Ascending aorta (tissue), 2 donors: ENCODE measurements at places on chromosomes 16 and 17. TPM values are rescaled to one million over a fixed set of nuclear protein-coding genes. Genes with fewer than 3 reads are reported as not detected.
A peak's percentile ranks its signal among the peaks of the same experiment; 100 is the strongest.

The PRAC2 gene
- total RNA-seq, result not detected

The CETP gene
- total RNA-seq, result not detected

The KRTAP4-4 gene
- not detected for total RNA-seq

The LITAFD gene
- not detected for total RNA-seq

The ANKRD40CL gene
- not detected for total RNA-seq

The TP53TG3F gene
- not detected for total RNA-seq

The OR1F1 gene
- not detected for total RNA-seq

The ITGAL gene
- total RNA-seq, result 0.11 TPM

DNA sequence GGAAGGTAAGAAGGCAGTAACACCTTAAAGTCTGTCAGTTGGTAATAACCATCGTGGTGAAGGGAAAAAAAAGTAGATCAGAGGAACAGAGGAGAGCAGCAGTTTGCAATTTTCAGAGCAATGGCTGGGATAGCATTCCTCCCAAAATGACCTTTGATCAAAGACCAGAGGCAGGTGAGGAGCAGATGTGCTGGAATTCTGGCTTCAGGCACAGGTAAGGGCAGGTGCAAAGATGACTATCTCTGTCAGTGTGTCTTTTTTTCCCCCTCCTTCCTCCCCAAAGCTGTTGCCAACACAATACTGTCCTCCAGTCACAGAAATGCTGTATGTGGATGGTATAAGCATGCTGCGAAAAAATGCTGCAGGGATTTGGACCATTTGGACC is 166.7 kb downstream of the XYLT1 start:
- peaks cover 4% of the 10 kb centered on the region for H3K4me1 ChIP-seq
- no peaks in the 10 kb centered on the region for H3K27me3 ChIP-seq
- DNase-seq, result no peak
- H3K36me3 ChIP-seq, result no peaks in the 10 kb centered on the region

DNA sequence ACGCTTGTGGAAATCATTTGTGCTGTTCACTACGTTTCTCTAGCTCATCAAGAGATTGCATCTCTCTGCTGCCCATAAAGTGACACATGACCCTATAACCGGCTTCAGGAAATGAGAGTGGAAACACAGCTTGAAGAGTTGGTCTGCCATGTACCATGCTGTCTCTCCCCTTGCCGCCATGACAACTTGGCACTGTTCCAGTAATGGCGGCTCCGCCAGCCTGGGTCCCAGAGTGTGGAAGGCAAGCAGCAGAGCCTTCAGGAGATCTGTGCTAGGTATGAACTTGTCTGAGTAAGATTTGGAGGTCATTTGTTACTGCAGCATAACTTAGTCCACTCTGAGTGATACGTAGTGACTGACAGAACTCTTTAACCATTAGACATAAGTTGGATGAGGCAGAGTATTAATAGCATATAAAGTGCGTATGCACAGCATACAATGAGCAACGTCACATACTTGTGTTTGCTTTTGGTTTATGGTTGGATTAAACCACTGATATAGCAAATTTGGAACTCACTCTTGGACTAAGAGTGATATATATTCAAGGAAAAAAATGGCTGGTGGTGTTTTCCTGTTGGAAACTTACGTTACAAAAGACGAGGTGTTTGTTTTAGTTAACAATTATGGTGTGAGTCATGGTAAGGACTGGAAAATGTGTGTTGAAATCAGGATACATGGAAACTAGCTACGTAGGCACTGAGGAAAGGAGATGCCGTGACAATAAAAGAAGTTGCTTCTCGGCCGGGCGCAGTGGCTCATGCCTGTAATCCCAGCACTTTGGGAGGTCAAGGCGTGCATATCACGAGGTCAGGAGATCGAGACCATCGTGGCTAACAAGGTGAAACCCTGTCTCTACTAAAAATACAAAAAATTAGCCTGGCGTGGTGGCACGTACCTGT is 24.4 kb upstream of the PMP22 start:
- H3K36me3 ChIP-seq, result no peaks in the 10 kb centered on the region
- H3K4me1 ChIP-seq, result no peaks in the 10 kb centered on the region
- no peak overlapping the region for H3K4me3 ChIP-seq
- no peak for DNase-seq
- no peaks in the 10 kb centered on the region for H3K27me3 ChIP-seq
- no peak overlapping the region for H3K27ac ChIP-seq

DNA sequence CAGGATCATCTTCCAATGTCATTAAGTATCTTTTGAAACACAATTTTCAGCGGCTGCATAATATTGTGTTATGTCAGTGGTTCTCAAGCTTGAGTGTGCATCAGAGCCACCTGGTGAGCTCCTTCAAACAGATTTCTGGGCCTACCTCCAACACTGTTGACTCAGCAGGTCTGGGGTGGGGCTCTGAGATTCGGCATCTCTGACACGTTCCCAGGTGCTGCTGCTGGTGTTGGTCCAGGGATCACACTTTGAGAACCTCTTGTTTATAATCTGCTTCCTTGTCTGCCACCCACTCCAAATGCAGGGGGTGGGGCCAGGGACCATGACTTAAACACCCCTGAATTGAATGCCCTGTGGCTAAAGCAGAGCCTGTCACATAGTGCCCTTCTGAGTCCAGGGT is 73.8 kb upstream of the HNF1B start:
- DNase-seq, result no peak
- H3K36me3 ChIP-seq, result no peaks in the 10 kb centered on the region
- no peak overlapping the region for H3K27ac ChIP-seq
- no peaks in the 10 kb centered on the region for H3K27me3 ChIP-seq
- no peak overlapping the region for H3K4me3 ChIP-seq
- no peaks in the 10 kb centered on the region for H3K4me1 ChIP-seq

- H3K36me3 ChIP-seq, result no peaks in the 10 kb centered on the region
- no peaks in the 10 kb centered on the region for H3K4me1 ChIP-seq
- H3K27ac ChIP-seq, result no peak overlapping the region
- no peak overlapping the region for H3K4me3 ChIP-seq
- no peaks in the 10 kb centered on the region for H3K27me3 ChIP-seq
Observed at GRCh38 chr16:55443434-55444346, 35.3 kb upstream of the MMP2 start.

DNA sequence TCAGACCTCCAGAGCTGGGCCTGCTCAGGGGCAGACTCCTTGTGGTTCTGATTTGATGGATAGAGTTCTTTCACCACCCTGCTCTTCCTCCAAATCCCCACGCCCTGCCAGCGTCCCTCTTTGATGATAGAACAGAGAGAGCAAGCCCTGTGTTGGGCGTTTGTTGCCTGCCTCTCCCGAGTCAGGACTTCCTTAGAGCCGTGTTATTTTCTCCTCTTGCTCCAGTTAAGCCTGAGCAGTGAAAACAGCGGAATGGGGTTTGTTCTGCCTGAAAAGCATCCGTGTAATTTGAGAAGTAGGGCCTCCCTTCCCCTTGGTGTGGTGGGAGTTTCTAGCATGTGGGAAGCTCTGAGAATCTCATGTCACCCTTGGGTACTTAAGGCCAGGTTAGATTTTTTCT is 22.1 kb downstream of the TMEM94 start:
- H3K36me3 ChIP-seq, result peaks cover under 1% of the 10 kb centered on the region
- no peak overlapping the region for H3K4me3 ChIP-seq
- H3K27me3 ChIP-seq, result no peaks in the 10 kb centered on the region

DNA sequence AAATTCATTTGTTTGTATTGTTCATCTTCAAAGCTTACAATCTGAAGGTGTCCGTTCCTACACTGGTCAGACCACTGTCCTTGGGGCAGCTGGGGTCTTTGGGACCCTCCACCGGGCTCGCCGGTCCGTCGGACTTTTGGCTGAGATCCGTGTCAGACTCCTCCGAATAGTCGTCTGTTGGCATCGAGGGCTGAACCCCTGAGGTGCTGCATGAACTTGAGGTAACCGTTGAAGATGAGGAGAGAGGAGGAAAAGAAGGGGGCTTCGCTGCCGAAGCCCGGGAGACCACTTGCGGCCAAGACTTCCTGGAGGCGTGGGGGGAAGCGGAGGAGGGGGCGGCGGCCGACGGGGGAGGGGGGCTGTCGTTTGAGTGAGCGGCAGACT is 260.8 kb downstream of the ZFHX3 start:
- H3K4me1 ChIP-seq, result peaks cover 12% of the 10 kb centered on the region
- no peaks in the 10 kb centered on the region for H3K27me3 ChIP-seq
- H3K27ac ChIP-seq, result peak overlapping the region; percentile 87
- peaks cover 28% of the 10 kb centered on the region for H3K36me3 ChIP-seq
- no peak for DNase-seq
- peak overlapping the region; percentile 71 for H3K4me3 ChIP-seq

- H3K4me3 ChIP-seq, result no peak overlapping the region
- no peak overlapping the region for H3K27ac ChIP-seq
- no peaks in the 10 kb centered on the region for H3K36me3 ChIP-seq
- no peaks in the 10 kb centered on the region for H3K27me3 ChIP-seq
- H3K4me1 ChIP-seq, result no peaks in the 10 kb centered on the region
- DNase-seq, result no peak
Observed at GRCh38 chr17:21602176-21602575, 90.1 kb upstream of the KCNJ18 start.

- no peaks in the 10 kb centered on the region for H3K4me1 ChIP-seq
- no peaks in the 10 kb centered on the region for H3K27me3 ChIP-seq
- no peak overlapping the region for H3K27ac ChIP-seq
- no peak overlapping the region for H3K4me3 ChIP-seq
Observed at GRCh38 chr16:29667755-29668154, 4.7 kb downstream of the SPN start.

GRCh38 chr16:73076324-73076810 is 28.4 kb upstream of the ZFHX3 start:
- peak overlapping the region; percentile 65 for H3K27ac ChIP-seq
- H3K27me3 ChIP-seq, result no peaks in the 10 kb centered on the region

DNA sequence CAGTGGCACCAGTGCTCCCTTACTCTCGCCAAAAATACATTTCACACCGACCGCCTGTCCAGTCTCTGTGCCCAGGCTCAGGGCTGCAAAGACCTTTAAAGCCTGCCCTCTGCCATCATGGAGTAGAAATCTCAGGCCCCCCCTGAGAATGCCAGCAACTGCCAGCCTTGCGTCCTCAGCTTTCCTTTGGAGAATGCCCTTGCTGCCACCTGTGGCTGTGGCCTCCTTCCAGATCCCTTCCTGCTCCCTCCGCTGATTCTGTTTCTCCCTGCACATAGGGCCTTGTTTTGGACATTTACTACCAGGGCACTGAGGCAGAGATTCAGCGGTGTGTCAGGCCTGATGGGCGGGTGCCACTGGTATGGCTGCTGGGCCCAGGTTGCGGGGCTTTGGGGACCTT is 13.2 kb downstream of the FCSK start:
- H3K27ac ChIP-seq, result no peak overlapping the region
- no peak overlapping the region for H3K4me3 ChIP-seq
- DNase-seq, result no peak
- H3K4me1 ChIP-seq, result no peaks in the 10 kb centered on the region

DNA sequence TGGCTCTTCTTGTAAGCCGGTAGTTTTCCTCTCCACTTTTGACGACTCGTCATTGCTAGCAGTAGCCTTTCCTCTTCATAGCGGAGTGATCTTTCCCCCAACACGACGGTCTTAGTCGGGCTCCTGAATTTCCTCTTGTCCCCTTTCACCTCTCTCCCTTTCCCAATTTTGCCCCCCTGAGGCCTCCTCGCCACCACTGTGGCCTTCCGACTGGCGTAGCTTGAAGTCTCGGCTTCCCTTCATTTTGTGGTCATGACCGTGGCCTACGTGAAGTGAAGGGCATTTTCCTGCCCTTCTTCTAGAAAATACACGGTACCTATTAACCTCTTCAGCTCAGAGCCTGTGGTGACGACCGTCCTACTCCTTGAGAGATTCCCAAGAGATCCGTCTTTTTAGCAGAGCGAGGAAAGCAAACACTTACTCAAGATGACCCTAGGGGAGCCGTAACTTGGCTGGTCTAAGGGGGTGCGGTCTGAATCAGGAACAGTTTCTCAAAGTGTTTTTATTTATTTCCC is 787 bp downstream of the PRKAR1A start:
- H3K27me3 ChIP-seq, result no peaks in the 10 kb centered on the region
- peaks cover 25% of the 10 kb centered on the region for H3K4me1 ChIP-seq
- H3K27ac ChIP-seq, result peak overlapping the region; percentile 96
- DNase-seq, result peak; percentile 71

DNA sequence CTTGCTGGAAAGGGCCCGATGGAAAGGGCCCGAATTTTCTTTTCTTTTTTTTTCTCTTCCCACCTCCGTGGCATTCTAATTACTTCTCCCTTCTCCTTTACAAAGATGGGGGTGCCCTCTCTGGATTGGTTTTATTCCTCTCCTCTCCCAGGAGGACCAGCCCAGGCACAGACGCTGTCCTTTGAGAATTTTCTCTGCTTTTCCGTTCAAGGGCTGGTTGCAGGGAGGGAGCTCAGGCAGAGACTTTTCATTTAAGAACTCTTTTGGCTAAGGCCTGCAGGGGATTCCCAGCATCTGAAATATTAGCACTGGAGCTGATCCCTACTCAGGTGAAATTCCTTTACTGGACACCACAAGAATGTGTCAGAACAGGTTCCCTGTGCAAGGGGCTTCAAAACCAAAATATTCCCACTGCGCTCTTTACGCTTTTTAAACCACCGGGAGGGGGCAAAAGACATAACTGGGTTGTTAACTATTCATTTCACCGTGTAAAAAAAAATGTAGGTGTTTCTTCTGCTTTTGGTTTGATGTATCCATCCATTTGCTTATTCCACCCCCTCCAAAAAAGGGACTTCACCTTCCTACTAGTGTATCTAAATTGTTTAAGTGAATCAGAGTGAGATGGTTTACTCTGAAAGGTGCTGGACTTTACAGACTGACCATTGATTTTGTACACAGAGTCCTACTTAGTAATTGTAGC is 1.4 kb downstream of the NFAT5 start:
- no peak for DNase-seq
- H3K4me3 ChIP-seq, result peak overlapping the region; percentile 87
- peaks cover 23% of the 10 kb centered on the region for H3K4me1 ChIP-seq
- no peaks in the 10 kb centered on the region for H3K27me3 ChIP-seq
- H3K36me3 ChIP-seq, result no peaks in the 10 kb centered on the region

DNA sequence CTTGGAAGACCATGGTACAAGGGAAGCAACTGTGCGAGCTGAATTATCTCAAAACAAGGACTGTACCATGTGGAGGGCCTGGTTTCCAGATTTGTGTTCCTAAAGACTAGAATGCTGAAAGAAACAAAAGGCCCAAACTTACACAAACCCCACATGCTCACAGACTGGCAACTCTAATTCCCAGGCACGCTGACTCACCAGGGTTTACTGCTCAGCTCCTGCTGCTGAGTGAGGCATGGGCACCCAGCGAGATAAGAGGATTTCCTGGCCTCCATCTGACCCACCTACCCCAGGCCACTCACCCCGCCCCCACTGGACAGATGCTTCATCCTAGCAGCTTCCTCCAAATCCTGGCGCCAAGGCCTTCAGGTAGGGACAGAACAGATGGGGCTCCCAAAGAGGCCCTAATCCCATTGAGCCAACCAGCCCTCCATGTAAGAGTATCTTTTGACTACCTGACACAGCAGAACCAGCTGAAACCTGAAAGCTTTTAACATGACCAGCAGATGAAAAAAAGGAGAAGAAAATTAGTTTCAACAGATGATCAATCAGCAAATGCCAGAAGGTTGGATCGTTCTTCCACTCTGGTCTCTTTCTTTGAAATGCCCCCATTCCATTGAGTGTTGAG is 33.9 kb downstream of the DCUN1D3 start:
- DNase-seq, result peak; percentile 86
- peaks cover 71% of the 10 kb centered on the region for H3K4me1 ChIP-seq
- peaks cover 11% of the 10 kb centered on the region for H3K36me3 ChIP-seq
